ENCODE measurements at places on chromosomes 2 and 18. TPM values are rescaled to one million over a fixed set of nuclear protein-coding genes. Genes with fewer than 3 reads are reported as not detected.

The KIAA1328 gene
- 4.8 TPM for total RNA-seq

DNA sequence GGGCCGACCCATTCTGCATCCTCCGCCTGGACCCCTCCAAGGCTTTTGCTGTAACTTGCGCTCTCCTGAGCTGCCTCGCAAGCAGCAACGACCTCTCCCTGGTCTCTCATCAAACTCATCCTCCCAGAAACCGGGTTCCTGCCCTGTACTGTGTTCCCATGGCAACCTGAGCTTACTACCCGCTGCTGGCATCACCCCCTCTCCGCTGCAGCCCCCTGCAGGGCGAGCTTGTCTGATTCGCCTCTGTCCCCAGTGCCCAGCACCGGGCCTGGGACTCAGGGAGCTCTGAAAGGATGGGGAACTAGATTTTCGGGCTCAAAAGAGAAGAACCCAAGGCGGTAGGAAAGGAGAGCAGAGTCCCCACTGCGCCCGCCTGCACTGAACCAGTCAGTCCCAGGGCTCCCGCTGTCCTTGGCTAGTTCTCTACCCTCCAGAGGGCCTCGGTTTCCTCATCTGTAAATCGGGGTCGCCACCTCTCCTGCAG, 463 bp downstream of the HS1BP3 start:
- peak overlapping the region; percentile 77 for H3K4me3 ChIP-seq
- H3K4me1 ChIP-seq: peaks cover 10% of the 10 kb centered on the region
- DNase-seq: peak; percentile 47
- no peaks in the 10 kb centered on the region for H3K27me3 ChIP-seq
- H3K27ac ChIP-seq: peak overlapping the region; percentile 78
- no peaks in the 10 kb centered on the region for H3K36me3 ChIP-seq

DNA sequence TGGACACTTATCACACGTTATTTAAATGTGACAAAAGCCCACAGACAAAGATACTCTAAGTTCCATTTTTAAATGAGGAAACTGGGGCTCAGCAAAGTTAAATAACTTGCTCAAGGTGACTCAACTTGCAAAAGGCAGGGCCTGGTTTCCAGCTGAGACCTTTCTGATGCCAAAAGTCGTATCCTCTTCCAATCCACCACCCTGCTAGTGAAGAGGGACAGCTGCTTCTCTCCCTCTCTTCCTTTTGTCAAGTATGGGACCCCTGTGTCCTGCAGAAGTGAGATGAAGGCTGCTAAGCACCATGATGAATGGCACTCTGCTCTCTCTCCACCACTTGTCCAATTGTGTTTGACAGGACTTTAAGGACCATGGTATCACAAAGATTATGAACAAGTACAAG, 140.9 kb downstream of the DYM start:
- H3K4me3 ChIP-seq: no peak overlapping the region
- H3K4me1 ChIP-seq: no peaks in the 10 kb centered on the region
- H3K27ac ChIP-seq: no peak overlapping the region
- no peaks in the 10 kb centered on the region for H3K27me3 ChIP-seq
- DNase-seq: no peak

The PRKAG3 gene
- not detected for total RNA-seq

DNA sequence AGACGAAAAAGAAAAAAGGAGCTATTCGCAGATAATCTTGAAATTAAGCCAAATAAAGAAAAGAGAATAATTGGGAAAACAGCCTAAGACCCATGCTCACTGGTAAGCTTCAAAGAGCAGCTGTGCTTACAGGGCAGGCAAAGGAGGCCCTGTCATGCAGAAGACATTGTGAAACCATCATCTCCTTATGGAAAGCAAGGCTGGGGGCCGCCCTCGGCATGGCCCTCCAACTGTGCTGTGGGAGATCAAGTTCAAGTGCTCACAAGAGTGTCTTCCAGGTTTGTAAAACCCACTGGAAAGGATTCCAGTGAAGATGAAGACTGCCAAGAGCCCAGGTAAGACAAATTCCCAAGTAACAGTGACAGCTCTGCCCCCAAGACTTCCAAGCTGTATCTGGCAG, 32.2 kb downstream of the ACVR1 start:
- no peaks in the 10 kb centered on the region for H3K36me3 ChIP-seq
- no peak overlapping the region for H3K27ac ChIP-seq
- no peak overlapping the region for H3K4me3 ChIP-seq
- no peaks in the 10 kb centered on the region for H3K4me1 ChIP-seq
- no peak for DNase-seq

DNA sequence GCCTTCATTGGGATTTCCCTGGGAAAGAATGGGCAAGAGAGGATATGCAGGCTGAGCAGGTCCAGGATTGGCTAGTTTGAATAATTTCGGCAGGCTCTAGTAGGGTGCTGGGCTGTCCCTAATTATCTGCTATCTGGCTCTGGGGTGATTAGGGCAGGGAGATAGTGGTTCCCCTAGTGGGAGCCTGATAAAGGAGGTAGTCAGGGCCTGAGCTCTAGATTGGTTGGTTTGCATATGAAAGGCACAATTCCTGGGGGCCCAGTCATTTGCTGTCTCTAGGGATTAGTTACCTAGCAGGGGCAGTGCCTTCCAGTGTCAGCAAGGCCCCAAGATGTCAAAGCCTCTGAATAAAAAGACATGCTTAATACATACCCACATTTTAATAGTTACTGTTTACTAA, 690.1 kb upstream of the KLHL29 start:
- no peak overlapping the region for H3K4me3 ChIP-seq
- DNase-seq: no peak
- no peak overlapping the region for H3K27ac ChIP-seq
- no peaks in the 10 kb centered on the region for H3K27me3 ChIP-seq

DNA sequence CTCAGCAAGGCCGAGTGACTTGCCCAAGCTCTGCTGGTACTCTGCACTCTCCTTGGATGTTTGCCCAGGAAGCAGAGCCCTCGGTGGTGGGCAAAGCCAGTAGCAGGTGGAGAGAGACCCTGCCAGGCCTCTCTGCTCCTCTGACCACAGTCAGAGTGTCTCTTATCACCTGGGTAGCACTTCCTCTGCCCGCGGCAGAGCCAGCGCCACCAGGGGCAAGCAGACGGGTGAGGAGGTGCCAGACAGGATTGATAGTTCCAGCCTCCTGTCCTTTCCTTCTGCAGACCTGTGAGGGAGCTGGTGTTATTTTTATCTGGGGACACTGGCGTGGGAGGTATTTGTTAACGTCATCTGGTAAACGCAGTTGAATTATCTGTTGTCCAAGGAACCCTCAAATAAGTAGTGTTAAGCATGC, 152.9 kb downstream of the SMAD7 start:
- no peak for DNase-seq
- H3K36me3 ChIP-seq: no peaks in the 10 kb centered on the region
- no peaks in the 10 kb centered on the region for H3K27me3 ChIP-seq
- no peak overlapping the region for H3K27ac ChIP-seq
- H3K4me3 ChIP-seq: no peak overlapping the region

DNA sequence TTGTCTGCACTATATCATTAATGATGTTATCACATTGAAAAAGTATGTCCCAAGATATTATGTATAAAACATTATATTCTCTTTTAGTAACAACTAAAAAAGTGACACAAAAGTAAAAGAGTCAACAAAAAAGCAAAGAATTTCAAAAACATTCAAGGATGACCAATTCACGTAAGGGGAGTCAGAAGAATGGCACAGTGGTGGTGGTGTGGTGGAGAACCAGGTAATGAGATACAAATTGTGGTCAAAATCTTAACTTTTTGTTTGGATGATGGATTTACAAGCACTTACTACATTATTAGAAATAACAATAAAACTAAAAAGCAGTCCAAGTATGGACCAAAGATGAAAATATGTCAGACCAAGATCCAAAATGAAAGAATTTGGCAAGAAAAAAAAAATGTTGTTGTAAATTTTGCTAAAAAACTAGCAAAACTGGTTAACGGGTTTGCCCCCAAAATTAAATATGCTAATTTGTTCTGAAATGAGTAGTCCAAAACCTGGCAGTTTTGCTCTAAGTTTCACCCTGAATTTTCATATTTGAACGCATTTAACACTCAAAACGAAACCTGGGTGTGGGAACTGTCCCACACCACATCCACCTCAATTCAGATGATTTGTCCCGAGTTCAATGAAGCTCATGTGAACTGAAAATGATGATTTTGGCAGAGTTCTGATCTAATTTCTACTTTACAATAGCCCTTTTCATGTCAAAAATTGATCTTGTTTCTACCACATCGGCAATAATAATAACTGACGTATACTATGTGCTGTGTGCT, 135.8 kb downstream of the IKZF2 start:
- no peaks in the 10 kb centered on the region for H3K36me3 ChIP-seq
- H3K4me1 ChIP-seq: no peaks in the 10 kb centered on the region
- H3K27ac ChIP-seq: no peak overlapping the region
- DNase-seq: no peak

GRCh38 chr2:9247786-9248185, 41.2 kb downstream of the ASAP2 start:
- peak; percentile 80 for DNase-seq
- H3K4me3 ChIP-seq: no peak overlapping the region
- no peaks in the 10 kb centered on the region for H3K27me3 ChIP-seq
- H3K27ac ChIP-seq: peak overlapping the region; percentile 76
- H3K36me3 ChIP-seq: no peaks in the 10 kb centered on the region

DNA sequence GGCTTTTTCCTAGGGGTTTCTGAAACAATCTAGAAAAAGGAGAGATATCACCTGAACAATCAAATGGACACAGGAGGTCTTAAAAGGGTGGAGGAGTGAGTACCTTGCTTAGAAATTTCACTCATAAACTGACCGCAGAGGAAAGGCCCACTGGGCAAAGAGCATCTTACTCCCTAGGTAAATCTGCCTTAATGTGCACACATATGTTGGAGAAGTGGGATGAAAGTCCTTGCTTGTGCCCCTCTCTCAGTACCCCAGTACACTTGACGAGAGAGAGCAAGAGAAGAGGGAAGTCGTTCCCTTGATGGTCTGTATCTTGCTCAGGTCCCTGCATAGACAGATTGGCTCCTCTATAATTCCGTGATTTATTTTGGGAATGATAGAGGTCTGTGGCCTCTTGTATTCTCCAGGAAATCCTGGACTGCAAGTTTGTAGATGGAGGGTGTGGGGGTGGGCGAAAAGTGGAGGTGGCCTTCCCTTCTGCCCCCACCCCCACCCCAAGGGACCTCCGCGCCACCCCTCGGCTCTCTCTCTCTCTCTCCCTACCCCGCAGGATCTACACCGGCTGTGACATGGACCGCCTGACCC, 6.8 kb downstream of the TBR1 start:
- peak overlapping the region; percentile 37 for H3K4me3 ChIP-seq
- no peak overlapping the region for H3K27ac ChIP-seq
- DNase-seq: no peak
- H3K27me3 ChIP-seq: peaks cover 97% of the 10 kb centered on the region
- H3K4me1 ChIP-seq: peaks cover 4% of the 10 kb centered on the region

GRCh38 chr2:62293490-62294271, 97.8 kb downstream of the B3GNT2 start:
- peak overlapping the region; percentile 86 for H3K27ac ChIP-seq
- peak; percentile 95 for DNase-seq
- H3K27me3 ChIP-seq: no peaks in the 10 kb centered on the region
- H3K36me3 ChIP-seq: no peaks in the 10 kb centered on the region
- H3K4me3 ChIP-seq: no peak overlapping the region

DNA sequence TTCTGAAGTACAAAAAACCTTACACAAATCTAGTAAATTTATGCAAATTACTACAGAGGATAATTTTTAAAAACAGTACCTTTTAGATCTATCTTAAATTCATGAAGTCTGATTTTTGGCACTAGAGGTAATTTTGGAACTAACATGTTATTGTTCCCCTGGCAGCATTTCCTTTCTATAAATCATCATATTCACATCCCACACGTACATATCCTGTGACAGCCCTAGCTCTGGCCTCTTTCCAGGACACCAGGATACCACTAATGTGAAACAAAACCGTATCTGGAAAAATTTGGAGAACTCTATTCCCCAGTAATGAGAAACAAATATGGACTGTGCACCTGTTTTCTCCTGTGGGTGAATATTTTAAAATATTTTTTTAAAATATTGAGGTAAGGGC, 14.0 kb upstream of the BIRC6 start:
- no peak overlapping the region for H3K27ac ChIP-seq
- no peaks in the 10 kb centered on the region for H3K4me1 ChIP-seq
- no peaks in the 10 kb centered on the region for H3K27me3 ChIP-seq
- H3K4me3 ChIP-seq: no peak overlapping the region

DNA sequence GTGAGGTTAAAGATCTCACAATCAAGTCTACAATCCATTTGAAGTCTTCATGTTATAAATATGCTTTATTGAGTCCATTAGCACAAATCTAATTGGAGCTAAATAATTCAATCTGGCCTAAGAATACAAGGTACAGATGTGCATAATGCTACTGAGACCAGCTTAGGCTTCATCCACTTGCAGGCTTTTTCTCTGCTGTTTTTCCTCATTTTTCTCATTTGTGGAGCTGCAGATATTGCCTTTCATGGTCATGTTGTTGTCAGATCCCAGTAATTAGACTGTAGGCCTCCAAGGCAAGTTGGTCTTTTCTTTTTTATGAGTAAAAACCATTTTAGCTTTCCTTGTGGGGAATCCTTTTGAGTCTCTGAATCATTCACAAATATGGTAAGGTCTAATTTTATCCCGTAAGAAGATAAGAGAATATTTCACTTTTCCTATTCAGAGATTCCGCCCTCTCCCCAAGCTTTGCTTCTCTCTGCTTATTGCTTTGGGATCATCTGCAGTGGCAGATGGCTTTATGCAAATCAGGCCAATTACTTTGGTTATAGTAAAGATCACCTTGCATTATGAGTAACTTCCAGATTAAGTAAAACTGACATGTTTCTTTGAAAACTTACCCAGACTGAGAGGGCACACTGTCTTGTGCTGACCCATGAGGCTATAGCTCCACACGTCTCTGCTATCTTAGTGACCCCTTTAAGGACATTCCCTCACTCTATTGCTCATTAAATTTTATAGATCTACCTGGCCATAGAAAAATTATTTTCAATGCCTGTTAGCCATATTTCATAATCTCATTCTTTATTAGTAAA, 80.9 kb downstream of the MGAT5 start:
- DNase-seq: no peak
- no peaks in the 10 kb centered on the region for H3K36me3 ChIP-seq
- no peaks in the 10 kb centered on the region for H3K27me3 ChIP-seq
- no peak overlapping the region for H3K4me3 ChIP-seq
- no peak overlapping the region for H3K27ac ChIP-seq

- no peaks in the 10 kb centered on the region for H3K27me3 ChIP-seq
- H3K36me3 ChIP-seq: no peaks in the 10 kb centered on the region
- no peak overlapping the region for H3K27ac ChIP-seq
- H3K4me1 ChIP-seq: no peaks in the 10 kb centered on the region
These were observed 81.5 kb downstream of the ZNF407 start for GRCh38 chr18:74679006-74679678.

- no peak overlapping the region for H3K27ac ChIP-seq
- DNase-seq: no peak
- no peaks in the 10 kb centered on the region for H3K27me3 ChIP-seq
- no peaks in the 10 kb centered on the region for H3K36me3 ChIP-seq
- H3K4me1 ChIP-seq: no peaks in the 10 kb centered on the region
- no peak overlapping the region for H3K4me3 ChIP-seq
These were observed 5.2 kb upstream of the PPP4R1 start for GRCh38 chr18:9619545-9619944.

The TRIM43 gene
- not detected for total RNA-seq

Measured in colonic mucosa (tissue), 4 donors.